ENCODE measurements at places on chromosomes 3 and 15.
A peak's percentile ranks its signal among the peaks of the same experiment; 100 is the strongest.

DNA sequence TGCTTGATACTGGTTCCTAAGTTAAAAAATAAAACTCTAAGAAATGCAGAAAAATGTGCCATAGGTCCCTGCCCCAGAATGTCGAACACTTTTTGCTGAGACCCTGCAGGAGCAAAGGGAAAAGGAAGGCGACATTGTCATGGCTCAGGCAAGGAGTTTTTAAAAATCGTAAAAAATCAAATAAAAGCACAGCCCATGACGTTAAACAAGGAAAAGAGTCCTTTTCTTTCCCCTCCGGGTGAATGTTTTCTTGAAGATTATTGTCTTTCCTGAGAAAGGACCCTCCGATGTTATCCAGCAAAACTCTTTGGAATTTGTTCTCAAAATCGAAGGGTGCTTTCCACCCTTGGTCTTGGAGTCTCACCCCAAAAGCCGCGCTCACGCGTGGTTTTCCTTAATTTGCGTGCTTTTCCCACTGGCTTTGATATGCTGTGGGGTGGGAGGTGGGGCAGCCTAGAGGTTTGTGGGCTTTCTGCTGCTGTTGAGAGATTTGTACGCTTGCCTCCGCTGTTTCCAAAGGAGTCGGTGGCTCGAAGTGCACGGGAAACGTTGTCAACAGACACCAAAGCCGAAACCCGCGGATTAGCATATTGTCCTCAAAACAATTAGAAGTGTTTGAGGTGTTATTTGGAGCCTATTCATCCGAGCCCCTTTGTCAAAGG, 2.9 kb downstream of the SOX14 start:
- DNase-seq: no peak

DNA sequence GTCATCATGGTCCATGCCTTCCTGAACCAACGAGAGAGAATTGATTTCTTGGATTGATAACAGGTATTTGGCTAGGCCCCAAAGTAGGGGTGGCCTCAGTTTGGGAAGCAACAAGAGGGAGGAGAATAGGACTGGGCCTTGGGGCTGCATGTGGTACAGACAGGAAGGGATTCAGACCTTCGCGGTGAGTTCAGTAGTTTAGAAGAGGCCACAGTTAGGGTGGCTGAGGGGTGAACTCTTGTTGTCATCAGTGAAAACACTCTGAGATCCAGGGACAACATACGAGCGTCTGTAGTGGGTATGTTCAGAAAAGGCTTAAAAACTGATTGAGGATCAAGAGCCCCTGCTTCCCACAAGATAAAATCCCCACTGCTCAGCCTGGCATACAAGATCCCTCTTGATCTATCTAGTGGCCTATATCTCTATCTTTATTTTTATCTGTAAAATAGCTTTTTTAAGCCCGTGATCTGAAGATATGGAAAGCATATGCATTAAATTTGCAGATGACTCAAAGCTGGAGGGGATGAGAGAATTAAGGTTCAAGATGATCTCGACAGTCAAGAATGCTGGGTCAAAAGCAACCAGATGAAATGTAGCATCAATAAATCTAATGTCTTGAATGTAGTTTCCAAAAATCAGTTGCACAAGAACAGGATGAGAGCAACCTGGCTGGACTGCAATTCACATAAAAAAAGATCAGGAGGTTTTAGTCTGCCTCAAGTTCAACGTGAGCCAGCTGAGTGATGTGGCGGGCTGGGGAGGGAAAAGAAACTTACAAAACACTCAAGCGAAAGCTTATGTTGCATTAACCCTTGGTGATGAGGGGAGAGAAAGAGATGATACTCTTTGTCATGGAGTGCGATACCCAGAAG, 221.1 kb upstream of the TLE3 start:
- no peak for DNase-seq

GRCh38 chr15:37594417-37594816, 340.0 kb upstream of the TMCO5A start:
- no peak for DNase-seq

DNA sequence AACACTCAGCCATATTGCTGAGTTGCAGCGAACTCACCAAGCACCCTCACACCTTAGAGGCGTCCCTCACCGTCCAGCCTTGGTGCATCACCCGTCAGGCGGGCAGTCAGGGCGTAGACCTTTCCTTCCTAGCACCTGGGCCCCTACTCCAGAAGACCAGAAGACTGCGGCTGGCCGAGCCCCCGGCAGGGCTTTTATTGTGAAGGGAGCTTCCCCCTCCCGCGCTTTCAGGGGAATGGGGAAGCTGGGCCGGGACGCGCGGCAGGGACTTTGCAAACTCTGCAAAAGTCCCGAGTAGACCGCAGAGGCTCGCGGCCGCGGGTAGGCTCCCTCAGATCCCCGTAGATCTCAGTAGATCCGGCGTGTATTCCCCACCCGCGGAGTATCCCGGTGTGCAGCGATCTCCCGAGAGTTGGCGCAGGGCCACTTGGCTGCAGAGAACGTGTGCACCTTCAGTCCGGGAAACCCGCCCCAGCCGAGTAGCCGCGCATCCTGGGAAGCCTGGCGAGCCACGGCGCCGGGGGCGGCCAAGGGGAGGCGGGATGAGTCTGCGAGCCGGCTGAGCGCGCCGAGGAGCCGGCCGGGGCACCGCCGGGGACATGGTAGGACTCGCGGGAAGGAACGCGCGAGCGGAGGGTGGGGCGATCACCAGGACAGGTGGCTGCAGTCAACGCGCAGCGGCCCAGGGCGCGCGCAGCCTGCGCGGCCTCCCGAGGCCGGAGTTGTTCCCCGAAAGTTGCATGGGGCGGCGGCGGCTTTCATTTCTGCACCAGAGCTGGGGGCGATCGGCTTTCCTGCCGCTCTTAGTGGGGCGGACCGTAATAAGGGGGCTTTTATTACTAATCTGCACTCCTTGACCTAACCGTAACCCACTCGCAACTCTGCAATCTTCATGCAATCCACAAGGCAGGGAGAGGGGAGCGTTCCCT, at the start of gene GASK1A:
TSS of gene GASK1A (plus strand) at position 268 of the 929 bp plus-strand sequence. CDS start at position 600, 332 bp downstream.
- DNase-seq: peak; percentile 23

DNA sequence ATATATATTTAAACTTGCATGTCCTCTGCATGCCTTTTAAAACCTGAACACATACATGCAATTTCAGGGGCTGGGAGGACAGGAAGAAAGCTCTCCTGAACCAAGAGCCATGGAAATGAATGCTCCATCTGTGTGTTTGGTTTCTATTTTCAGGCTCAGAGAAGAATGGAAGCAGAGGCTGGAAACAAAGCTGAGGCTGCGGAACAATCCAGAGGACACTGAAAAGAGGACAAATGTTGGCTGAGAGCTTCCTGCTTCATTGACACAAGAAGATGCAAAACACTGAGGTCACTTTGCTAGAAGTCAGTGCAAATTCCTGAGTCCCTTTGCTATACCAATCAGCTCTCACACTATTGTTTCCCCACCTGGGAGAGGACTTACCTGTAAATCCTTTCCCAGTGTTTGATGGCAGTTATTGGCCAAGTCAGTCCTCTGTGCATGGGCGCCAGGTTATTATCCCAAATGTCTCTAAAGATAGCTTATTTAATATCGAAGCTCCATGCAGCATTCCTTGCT, 12.7 kb downstream of the FAM240A start:
- no peak for DNase-seq

DNA sequence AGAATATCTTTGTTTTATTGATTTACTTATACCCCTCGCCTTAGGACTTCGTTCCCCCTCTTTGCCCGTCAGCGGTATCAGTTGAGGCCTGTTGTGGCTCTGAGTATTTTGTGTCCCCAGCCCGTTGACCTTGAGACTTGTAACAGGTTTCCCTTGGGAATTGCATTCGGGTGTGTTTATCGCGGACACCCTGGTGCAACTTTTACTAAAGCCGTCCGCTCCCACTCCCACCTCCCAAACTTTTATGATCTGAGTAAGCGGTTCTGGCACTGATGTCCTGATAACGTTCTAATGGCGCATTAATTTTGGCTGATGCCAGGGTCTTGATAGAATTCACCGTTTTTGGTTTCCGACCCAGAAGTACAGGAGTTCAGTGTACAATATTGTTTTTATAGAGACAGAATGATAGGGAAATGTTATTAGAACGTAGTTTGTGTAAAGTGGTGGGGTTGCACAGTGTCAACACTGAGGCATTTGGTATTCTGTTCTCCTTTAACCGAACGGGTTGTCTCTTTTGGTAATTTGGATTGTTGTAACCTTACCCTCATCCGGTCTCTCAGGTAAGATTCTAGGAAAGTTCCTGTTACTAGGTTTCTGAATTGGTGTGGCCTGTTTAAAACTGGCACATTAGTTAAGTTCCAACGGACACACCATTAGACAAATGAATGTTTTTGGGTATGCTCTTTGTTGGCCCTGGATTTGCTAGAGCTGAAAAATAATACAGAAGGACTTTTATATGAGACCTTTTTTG, 47.8 kb downstream of the OIP5 start:
- DNase-seq: no peak

DNA sequence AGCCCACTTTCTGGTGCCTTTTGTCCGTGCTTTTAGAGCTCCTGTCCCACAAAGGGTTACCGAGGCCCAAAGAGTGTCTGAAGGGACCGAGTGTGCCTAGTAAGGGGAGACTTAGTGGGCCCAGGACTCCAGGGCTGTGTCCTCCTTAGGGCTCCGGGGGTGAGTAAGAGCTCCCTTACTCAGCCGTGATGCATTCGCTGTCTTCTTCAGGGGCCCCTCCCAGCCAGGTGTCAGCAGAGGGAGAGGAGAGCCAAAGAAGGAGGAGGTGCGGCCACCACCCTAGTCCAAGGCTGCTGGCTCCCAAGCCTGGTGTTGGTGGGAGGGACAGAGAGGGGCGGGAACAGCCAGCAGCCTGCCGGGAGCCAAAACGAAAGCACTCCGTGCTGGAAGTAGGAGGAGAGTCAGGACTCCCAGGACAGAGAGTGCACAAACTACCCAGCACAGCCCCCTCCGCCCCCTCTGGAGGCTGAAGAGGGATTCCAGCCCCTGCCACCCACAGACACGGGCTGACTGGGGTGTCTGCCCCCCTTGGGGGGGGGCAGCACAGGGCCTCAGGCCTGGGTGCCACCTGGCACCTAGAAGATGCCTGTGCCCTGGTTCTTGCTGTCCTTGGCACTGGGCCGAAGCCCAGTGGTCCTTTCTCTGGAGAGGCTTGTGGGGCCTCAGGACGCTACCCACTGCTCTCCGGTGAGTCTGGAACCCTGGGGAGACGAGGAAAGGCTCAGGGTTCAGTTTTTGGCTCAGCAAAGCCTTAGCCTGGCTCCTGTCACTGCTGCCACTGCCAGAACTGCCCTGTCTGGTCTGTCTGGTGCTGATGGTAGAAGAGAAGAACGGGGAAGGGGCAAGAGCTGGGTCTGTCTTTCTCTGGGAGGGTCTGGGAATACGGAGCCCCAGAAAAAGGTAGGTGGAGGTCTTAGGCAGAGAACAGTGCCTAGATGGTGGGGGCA, at the start of gene IL17RC:
TSS of gene IL17RC (plus strand) at position 365 of the 947 bp plus-strand sequence. CDS start at position 583, 218 bp downstream.
- peak; percentile 84 for DNase-seq

DNA sequence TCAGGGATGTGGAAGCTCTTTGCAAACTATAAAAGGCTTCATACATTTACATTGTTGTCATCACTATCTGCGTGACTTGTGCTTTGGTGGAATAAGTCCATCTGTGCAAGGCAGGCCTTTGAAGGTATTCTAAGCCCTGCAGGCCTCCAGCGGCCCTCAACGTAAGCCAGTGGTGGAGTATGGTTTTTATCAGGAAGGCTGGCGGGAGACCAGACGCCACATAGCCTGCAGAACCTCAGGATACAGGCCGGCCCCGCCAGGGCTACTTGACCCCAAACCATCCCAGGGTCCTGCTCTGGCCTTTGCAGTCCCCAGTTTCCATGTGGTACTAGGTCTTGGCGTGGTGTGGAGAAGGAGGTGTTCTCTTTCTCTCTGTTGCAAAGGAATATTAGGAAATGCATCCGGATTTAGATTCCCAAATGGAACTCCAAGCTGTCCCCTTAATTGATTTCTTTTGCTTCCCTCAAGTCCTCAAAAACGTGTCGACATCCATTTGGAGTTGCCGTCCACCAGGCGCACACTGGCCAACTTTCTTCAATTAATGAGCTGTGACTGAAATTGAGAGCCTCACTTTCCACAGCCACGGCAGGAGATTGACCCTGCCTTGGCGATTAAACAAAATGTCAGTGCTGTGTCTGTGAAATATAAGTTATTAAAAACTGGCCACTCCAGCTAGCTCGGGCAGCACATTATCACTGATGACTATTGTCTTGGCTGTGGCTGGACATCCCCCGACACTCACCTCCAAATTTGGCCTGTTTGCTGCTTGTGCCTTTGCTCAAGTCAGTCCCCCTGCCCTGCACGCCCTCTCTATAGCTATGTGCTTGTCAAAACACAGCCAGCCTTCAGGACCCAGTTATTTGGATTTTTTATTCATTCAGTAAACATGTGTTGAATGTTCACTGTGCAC, 239.8 kb upstream of the TLE3 start:
- DNase-seq: no peak

DNA sequence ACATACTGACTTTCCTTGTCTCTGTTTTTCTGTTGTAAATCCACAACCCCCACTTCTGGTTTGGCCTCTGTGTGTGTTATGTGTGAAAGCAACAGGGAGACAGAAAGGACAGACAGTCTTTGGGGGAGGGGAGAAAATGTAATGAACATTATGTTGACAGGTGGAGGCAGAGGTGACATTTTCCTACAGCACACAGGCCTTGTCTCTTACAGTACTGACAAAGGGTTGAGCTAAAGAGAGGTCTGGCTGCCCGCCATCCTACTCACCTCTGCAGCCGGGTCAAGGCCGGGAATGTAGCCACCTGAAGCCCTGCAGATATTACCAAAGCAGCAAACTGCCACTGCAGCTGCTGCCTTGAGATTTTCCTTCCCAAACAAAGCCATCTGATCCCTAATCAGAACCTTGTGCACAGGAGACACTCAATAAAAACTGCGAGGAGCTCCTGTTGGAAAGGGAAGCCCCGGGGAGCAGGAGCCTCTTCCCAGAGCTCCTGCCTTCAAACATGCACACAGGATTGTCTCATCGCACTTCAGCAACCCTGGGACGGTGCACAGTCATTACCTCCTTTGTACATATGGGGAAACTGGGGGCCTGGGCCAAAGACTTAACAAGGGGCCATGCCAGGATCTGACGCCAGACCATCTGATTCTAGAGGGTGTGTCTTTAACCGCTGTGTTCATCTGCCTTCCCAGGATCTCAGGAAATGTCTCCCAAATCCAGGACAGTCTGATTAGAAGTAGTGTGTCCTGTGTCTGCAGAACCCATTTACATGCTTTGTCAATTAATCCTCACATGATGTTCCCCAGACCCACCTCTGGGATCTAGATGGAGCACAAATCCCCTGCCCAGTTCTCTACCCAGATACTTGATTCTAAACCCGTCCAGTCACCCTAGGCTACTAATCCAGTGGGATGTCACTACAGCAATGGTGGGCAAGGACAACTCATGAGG, 14.2 kb downstream of the MYO5C start:
- no peak for DNase-seq

- no peak for DNase-seq
Measured at GRCh38 chr15:67110361-67110781, 45.0 kb downstream of the SMAD3 start.

- DNase-seq: no peak
Measured at GRCh38 chr3:113832477-113833164, 6.0 kb upstream of the GRAMD1C start.

DNA sequence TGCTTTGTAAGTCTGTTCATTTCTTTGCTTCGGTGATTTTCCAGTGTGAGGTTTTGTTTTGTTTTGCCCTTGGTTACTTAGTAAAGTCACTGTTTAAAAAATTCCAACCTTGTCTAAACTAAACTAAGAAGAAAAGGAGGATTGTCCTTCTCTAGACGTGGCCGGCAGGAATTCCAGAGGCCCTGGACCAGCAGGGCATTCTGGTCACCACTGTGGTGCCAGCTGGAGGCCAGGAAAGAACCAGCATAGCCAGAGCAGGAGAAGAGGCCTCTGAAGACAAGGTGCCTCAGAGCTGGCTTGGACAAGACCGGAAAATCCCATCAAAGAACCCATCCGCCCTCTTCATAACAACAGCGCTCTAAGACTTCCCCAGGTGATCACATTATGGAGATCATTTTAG, 8.2 kb downstream of the PLOD2 start:
- DNase-seq: no peak

- peak; percentile 14 for DNase-seq
Measured at GRCh38 chr3:13655061-13655913, 106.4 kb downstream of the FBLN2 start.

Measured in NCI-H146 (cell line).